ENCODE measurements at places on chromosomes 3 and 15. TPM values are rescaled to one million over a fixed set of nuclear protein-coding genes. Genes with fewer than 3 reads are reported as not detected.

The NLGN1 gene
- total RNA-seq: 23.5 TPM

The CCR8 gene
- total RNA-seq: not detected

The SLC51A gene
- total RNA-seq: not detected

The ZSCAN2 gene
- total RNA-seq: 6.2 TPM

The HTR3E gene
- not detected for total RNA-seq

The SKOR1 gene
- 0.46 TPM for total RNA-seq

The CKMT1B gene
- total RNA-seq: not detected

The FANCI gene
- total RNA-seq: 1.9 TPM

The INSYN1 gene
- 15.1 TPM for total RNA-seq

The CLDN16 gene
- not detected for total RNA-seq

The TOP2B gene
- 149 TPM for total RNA-seq

The DCLK3 gene
- total RNA-seq: not detected

The GABRG3 gene
- total RNA-seq: not detected

The C3orf85 gene
- total RNA-seq: not detected

The CAMK2N2 gene
- not detected for total RNA-seq

The TLR9 gene
- total RNA-seq: not detected

The SHC4 gene
- total RNA-seq: 2.2 TPM

The FAM131A gene
- 68.0 TPM for total RNA-seq

The PAK2 gene
- 69.5 TPM for total RNA-seq

The USP50 gene
- total RNA-seq: 0.94 TPM

The MTHFS gene
- 12.6 TPM for total RNA-seq

The GOLGA8J gene
- total RNA-seq: not detected

The NAALADL2 gene
- total RNA-seq: 3.1 TPM

The RTP3 gene
- not detected for total RNA-seq

The PPP2R3A gene
- total RNA-seq: 31.0 TPM

The MAP2K1 gene
- total RNA-seq: 27.7 TPM

The MYLK gene
- total RNA-seq: 2,522 TPM

The KNL1 gene
- total RNA-seq: 0.47 TPM

The RBMS3 gene
- 72.3 TPM for total RNA-seq

The ADAMTS9 gene
- 102 TPM for total RNA-seq
